ENCODE measurements at places on chromosomes 7 and 10.

- DNase-seq: no peak
Measured at GRCh38 chr7:1681581-1681980, 11.5 kb downstream of the ELFN1 start.

DNA sequence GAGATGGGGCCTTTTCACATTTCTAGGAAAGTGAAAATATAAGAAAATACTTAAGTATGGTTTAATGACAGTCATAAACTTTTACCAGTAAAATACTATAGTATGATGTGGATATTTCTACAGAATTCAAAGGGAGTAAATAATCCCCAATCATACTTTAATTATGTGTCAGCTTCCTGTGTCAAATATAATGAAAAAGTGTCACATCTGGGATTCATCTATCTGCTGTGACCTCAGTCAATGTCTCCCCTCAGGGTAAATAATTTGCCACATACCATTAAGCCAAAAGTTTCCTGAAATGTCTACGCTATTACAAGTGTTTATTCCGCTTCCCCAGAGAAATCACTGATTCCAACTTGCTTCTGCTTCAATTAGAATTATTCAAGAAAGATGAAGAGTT lies 110.5 kb downstream of the ITGA8 start:
- DNase-seq: no peak

DNA sequence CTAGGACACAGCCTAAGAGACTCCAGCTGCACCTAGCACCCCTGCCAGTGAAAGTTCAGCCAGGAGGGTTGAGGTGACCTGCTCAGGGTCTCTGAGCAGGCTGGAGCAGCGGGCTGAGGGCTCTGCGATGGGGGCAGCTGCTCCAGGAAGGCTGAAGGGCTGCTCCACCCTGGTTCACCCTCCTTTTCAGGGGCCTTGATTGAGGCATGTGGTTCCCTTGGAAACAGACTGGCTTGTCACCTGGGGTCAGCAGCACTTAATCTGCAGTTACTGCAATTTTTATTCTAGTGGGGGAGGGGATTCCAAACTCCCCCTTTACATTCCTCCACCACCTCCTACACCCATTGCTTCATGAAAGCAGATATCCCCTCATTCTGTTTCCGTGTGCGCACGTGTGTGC lies 85.3 kb upstream of the UNC5B start:
- no peak for DNase-seq

DNA sequence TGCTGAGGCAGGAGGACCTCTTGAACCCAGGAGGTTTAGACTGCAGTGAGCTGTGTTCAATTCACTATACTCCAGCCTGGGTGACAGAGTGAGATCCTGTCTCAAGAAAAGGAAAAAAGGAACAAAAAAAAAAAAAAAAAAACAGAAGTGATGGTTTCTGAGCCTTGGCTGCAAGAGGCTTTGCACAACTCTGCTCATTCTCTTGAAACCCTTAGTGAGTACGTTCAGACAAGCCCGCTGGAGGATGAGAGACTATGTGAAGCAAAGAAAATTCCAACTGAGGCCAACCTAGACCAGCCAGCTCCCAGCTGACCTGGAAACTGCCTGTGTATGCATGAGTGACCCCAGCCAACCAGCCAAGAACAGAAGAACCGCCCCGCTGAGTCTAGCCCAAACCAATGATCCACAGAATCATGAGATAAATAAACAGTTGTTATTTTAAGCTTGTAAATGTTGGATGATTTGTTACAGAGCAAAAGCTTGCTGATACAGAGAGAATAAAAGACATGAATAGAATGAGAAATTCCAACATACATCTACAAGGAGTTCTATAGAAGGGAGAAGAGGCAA lies 50.6 kb upstream of the FZD9 start:
- DNase-seq: no peak

- no peak for DNase-seq
Measured at GRCh38 chr7:100185726-100186125, 8.0 kb downstream of the STAG3 start.

DNA sequence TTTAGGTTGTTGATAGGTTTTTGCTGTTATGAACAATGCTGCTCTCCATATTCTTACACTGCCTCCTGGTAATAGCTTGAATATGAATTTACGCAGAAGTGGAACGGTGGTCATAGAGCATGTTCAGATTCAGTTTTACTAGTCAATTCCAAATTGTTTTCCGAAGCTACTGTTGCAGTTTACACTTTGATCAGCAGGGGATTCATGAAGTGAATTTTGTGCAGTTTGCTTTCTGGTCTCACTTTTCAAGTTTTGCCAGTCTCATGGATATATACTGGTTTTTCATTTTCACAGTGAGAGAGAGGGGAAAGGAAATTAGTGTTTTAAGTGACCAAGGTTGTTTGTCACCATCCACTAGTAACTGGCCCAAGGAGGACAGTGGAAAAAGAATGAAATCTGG lies 171.3 kb downstream of the PRKCQ start:
- no peak for DNase-seq

- DNase-seq: no peak
Measured at GRCh38 chr7:120055300-120055699, 217.7 kb upstream of the KCND2 start.

DNA sequence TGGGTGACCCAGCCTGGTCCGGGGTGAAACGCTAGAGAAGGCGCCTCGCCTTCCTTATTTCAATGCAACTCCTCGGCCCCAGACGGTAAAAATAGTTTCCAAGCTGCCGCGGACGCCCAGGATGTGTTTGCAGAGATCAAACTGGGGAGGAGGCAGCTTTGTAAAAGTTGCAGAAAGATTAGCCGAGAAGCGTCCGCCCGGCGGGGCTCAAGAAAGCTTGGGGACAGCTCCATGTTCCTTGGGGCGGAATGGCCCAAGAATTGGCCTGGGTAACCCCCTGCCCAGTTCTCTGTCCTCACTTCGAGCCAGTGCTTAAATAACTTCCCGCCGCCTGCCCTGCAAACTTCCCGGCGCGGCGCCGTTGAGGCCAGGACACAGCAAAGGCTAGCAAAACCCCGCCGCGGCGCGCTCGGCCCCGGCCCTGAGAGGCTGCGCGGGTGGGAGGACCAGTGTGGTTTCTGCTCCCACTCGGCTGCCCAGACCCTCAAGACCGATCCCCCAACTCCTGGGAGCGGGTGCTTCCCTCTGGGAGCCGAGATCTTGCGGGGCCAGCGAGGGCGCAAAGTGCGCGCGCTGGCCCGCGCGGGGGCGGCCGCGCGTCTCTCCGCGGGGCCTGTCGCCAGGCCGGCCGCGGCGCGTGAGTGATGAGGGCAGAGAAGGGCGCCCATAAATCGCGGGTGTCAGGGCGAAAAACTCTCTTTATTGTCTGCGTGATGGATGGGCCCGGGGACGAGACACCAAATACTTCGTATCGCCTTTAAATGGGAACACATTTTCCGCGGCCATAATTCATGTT lies 6.3 kb upstream of the ZNF503 start:
- DNase-seq: no peak

- no peak for DNase-seq
Measured at GRCh38 chr10:109956454-109957091, 33.3 kb upstream of the XPNPEP1 start.

DNA sequence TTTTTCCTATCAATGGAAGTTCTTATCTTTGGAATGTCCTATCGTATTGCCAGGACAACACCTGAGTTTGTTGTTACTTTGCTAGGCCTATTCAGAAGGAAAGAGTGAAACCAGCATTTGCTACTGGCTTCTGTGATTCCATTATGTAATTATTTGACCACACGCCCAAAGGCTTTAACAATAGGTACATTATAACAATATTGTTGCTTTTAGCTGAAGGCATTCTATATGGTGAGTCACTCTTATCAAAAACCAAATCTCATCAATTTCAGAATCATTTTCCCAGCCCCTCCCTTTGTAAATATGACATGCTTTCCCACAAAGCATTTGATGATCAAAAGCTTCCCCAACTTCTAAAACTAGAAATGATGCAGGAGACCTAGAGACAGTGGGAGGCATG lies 294.4 kb upstream of the NEBL start:
- no peak for DNase-seq

- DNase-seq: no peak
Measured at GRCh38 chr10:70537398-70538194, 59.0 kb downstream of the PALD1 start.

GRCh38 chr7:43693687-43694398 lies 35.5 kb downstream of the COA1 start:
- DNase-seq: no peak

- DNase-seq: no peak
Measured at GRCh38 chr10:63603709-63604445, 82.7 kb downstream of the REEP3 start.

DNA sequence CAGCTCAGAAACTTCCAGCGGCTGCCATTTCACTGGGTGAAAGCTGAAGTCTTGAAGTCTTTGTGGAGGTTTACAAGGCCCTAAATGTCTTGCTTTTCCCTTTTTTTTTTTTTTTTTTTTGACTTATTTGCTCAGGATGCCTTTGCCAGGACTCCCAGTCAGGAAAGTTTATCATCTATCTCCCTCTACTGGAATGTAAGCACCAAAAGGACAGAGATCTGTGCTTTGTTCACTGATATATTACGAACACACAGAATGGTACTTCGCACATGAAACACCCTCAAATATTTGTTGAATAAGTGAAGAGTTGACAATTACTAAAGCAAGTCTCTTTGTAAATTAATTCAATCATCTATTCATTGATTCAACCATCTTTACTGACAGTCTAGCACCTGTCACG lies 23.2 kb downstream of the ABCB4 start:
- DNase-seq: no peak

DNA sequence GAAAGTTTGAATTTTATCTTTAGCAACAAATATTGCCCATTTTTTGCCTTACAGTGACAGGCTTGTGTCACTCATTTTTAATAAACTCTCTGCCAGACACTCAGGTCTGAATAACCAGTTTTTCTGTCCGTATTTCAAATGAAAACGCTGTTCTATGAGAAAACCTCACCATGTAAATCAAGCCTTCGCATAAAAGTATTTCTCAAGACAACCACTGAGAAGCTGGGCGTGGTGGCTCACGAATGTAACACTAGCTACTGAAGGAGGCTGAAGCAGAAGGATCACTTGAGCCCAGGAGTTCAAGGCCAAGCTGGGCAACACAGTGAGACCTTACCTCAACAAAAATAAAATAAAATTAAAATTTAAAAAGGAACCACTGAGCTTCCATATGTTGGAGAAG lies 339.3 kb downstream of the PARD3 start:
- DNase-seq: no peak

- DNase-seq: no peak
Measured at GRCh38 chr10:106859892-106860652, 304.4 kb downstream of the SORCS1 start.

DNA sequence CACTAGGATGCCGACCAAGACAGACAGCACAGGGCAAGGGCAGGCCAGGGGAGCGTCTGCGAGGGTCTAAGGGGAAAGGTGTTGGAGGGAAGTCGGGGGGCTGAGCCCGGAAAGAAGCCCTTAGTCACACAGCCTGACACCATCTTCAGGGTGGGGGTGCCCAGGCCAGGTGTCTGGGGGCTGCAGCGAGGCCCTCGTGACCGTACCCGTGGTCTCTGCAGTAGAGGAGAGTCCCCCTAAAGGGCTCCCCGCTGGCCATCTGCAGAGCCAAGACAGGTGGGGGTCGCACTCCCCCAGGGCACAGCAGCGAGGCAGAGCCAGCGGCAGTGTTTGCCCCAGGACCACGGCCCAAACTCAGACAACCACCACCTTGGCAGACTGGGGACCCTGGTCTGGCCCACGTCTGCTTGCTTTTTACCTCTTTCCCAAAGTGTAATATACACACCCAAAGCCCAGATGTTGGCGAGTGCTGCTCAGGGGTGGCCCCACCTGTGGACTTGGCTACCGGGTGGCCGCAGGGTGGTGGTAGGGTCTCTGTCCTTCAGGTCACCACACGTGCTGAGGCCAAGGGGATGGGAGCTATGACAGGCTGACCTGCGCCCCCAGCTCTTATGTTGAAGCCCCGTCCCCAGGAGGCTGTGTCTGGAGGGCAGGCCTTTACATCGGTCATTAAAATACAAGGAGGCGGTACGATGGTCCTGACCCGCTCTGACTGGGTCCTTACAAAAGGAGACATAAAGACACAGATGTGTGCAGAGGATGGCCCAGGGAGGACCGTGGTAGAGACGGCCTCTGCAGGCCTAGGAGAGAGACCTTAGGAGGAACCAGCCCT lies 107.4 kb downstream of the DNAJB6 start:
- DNase-seq: no peak

DNA sequence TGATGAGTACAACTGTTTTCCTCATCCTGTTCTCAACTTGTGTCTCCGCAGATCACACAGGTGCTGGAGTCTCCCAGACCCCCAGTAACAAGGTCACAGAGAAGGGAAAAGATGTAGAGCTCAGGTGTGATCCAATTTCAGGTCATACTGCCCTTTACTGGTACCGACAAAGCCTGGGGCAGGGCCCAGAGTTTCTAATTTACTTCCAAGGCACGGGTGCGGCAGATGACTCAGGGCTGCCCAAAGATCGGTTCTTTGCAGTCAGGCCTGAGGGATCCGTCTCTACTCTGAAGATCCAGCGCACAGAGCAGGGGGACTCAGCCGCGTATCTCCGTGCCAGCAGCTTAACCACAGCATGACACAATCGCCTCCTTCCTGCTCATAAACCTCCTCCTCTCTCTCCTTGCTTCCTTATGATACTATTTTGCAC lies 126.7 kb upstream of the PRSS58 start:
- DNase-seq: peak; percentile 5

DNA sequence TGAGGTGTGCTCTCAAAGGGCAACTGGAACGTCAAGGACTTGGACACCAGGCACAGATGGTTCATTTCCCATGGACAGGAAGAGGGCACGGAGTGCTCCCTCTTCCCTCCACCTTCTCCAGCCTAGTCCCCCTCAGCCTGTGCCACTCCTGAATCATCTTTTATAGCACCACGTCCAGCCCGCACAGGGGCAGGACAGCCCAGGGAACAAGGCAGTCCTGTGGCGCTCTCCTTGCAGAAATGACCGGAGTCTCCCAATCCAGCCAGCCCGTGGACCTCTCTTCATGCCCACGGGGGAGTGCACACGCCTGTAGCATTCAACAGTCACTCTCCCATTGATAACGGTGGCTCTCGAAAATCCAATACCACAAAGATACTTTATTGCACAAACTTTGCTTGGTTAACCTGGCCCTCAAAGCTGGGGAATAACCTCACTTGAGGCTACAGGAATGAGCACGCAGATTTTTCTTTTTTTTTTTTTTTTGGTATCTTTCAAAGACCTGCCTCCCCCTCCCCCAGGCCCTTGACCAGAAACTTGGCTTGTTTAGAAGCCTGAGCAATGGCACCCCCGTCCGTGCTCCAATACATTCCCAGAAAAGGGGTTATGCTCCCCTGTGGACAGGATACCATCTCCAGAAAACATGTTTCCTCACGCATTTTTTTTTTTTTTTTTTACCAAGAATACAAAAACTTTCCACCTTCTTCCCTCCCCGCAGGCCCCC lies 733 bp downstream of the PRKCQ start:
- DNase-seq: no peak

- DNase-seq: no peak
Measured at GRCh38 chr7:36531951-36532350, 142.3 kb downstream of the ANLN start.

GRCh38 chr10:6017781-6018354 lies 40.5 kb upstream of the IL15RA start:
- DNase-seq: no peak

GRCh38 chr7:78563191-78563590 lies 764.6 kb downstream of the PHTF2 start:
- DNase-seq: no peak
